Thymus (tissue), 14 donors: ENCODE measurements at places on chromosomes 11 and 22.

GRCh38 chr22:19105867-19106802, 16.1 kb downstream of the DGCR2 start:
- no peak for DNase-seq

- DNase-seq = no peak
Measured at GRCh38 chr11:42237701-42238235, 778.3 kb upstream of the LRRC4C start.

DNA sequence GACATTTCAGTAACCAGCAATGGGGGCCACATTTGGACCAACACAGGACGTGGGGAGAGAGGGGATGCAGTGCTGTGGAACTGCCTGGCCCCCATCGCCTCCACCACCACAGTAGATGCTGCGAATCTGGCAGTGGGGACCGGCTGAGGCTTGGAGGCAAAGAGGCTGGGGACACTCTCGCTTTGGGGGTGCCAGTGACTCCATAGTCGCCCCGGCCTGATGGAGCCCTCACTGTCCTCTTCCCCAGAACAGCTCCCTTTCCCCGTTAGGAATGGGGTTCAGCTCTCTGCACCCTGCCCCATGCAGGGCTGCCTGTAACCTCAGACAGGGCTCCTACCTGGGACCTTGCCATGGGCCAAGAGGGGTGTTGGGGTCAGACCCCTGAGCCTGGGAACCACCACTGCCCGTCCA, 1.8 kb upstream of the MUC2 start:
- DNase-seq = no peak

- DNase-seq = no peak
Measured at GRCh38 chr11:57391111-57391510, 661 bp upstream of the PRG2 start.

DNA sequence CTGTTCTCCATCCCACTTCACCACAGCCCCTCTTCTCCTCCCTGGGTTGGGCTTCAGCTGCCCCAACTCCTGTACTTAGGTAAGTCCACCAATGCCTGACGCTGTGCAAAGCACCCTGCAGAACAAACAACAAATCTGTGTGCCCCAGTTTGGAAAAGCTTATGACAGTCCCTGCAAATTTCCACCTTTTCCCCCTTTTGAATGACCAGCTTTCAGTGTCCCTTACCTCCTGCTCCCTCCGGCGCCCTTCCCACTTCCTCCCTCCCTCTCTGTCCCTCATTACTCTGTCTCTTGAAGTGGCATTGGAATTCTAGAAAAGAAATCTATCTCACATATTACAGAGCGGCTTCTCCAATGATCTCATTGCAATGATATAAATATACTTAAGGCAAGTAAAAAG, 352.9 kb upstream of the B3GAT1 start:
- no peak for DNase-seq

DNA sequence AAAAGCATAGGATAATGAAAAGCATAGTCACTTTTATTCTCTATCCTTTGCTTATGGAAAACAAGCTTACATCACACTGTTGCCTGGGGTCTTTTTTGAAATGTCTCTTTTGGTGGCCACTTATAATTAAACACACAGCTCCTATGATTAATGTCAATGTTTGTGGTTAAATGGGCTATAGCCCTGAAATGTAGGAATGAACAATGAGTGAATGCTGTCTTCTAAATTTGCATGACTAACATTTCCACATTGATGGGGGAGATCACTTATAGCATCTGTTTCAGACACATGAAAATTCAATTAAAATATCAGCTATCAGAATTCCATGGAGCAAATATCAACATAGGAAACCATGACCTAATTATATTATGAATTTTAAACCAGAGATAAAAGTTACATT, 171.4 kb upstream of the FAT3 start:
- DNase-seq = no peak

GRCh38 chr11:11944444-11944843, 64.0 kb downstream of the DKK3 start:
- DNase-seq = no peak

GRCh38 chr11:107183953-107184352, 165.7 kb upstream of the GUCY1A2 start:
- DNase-seq = no peak

DNA sequence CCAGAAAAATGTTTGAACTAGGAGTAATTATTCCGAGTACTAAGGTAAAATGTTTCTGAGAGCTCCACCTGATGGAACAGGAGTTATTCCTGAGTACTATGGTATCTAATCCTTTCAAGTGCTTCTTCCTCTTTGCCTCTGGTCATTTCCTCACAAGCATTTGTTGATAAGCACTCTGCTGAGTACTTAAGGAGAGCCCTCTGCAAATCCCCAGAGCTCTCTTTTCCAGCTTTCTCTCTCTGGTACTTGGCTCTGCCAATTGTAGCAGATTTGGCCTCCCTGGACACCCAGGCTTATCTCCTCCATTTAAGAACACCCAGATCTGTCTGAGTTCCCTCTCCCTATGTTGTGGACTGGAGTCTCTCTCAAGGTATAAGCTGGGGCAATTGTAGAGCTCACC, 457.0 kb downstream of the MN1 start:
- no peak for DNase-seq

DNA sequence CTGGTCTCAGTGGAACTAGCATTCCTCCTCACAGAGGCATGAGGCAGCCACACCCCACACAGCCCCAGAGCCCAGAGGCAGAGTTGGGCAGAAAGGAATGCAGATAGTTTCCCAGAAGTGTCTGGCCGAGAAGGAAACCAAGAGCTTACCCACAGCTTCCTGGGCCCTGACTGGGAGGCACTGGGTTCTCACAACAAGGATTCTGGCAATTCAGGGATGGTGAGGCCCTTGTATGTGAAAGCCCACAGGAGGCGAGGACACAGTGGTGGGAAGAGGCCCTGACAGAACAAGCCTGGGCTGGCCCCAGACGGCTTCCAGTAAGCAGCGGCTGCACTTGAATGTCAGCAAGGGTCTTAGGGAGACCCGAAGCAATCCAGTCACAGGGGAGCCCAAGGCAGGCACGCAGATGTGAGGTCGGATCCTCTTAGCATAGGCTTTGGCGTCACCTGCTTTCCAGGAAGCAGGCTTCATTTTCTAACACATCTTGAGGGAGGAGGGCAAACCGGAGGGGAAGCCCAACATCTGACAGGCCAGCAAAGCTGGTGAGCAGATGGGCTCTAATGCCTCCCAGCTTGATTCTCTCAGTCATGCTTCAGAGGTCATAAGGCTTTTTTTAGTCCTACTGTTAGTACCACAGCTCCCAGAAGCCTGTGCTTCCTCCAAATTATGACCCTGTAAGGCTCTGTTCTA, 78.3 kb upstream of the AKIP1 start:
- no peak for DNase-seq

GRCh38 chr11:46162700-46163099, 41.4 kb upstream of the PHF21A start:
- no peak for DNase-seq

- DNase-seq = no peak
Measured at GRCh38 chr11:110883256-110883655, 171.0 kb upstream of the ARHGAP20 start.

- DNase-seq = no peak
Measured at GRCh38 chr11:91998481-91998880, 226.1 kb upstream of the FAT3 start.

DNA sequence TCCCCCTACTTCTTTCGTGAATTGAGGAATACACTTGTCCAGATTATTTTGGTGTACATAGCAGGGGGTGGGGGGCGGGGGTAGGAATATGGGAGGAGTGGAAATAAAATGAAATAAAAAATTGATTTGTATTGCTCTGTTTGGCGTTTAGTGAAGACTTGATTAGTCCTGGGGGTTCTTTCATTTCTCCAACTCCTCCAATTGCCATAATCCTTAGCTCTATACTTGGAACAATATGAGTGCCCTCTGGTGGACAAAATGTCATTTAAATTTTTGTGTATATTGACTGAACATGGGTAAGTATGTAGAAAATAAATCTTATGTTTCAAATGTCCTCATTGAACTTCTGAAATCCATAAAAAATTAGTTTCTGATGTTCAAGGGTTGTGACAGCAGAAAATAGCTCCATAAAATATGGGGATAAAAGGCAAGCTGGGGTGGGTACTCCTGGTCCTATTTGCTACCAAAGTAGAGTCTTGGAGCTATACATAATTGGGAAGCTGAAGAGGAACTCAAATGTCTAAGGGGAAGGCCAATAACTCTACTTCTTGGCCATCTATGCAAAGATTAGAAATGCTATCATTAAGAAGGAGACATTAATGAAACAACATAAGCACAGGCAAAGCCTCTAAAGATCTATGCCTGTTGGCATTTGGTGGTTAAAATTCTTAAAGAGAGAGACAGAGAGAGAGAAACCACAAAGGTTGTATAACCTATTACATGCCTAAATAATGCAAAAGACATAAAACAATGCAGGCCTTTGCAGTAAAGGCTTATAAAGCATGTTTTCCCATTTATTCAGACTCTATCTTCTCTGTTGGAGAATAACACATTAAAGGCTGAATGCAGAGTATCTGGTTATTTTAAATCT, 421.6 kb downstream of the METTL15 start:
- no peak for DNase-seq

DNA sequence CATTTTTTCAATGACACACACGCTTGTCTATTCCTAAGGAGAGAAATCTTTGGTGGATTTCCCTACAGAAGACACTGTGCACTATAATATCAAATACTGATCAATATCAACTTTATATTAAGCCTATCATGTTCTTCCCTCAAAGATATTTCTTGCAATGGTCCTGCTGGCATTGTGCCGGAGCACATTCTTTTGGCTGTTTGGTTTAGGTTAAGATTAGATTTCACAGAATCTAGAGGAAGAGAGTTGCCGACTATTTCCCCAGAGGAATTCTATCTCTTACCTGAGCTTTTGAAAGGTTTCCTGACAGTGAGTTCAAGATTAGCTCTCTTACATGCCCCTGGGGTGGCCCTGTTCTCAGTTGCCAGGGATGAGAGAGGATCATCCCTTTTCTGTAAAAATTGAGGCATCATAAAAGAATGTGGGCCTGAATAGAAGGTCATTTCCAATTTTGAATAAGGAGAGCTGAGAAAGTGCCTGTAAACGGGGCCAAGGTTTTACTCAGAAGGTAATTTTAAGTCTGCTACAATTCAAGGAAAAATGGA, 180.6 kb upstream of the ARHGAP20 start:
- no peak for DNase-seq

GRCh38 chr11:72736452-72737069, 15.6 kb downstream of the ARAP1 start:
- DNase-seq = peak; percentile 73

GRCh38 chr22:30002861-30003486, 77.3 kb upstream of the HORMAD2 start:
- DNase-seq = no peak

DNA sequence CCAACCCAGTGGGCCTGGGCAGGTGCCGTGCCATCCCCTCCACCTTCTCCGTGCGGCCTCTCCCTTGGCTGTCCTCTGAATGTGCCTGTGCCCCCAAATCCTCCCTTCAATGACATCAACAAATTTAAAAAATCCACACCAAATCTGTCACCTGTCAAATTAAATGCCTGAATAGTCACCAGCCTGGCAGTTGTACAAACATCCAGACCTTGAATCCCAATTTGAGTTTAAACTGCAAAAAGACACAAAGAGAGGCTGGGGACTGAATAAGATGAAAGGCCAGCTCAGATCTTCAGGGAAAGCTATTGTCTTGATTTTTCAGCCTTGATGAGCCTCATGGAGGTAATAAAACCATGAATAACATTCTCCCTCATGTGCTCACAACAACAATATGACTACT, 194.7 kb downstream of the KIRREL3 start:
- DNase-seq = no peak

- no peak for DNase-seq
Measured at GRCh38 chr11:25961539-25961938, 370.4 kb upstream of the ANO3 start.

DNA sequence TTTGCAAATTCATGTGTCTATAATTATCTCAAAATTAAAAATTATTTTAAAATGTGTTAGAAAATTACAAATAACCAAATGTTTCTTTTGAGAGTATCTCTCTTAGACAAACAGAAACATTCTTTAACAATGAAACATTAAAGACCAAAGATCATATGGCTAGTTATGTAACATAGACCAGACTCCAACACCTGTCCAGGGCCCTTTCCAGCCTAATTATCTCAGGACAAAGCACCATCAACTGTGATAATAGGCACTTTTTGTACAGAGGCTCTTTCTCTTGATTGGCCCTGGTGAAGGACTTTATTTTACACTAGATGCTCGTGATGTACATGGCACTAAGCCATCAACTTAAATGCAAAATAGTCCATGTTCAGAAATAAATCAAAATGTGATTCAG, 5.0 kb upstream of the PLEKHA7 start:
- DNase-seq = no peak

GRCh38 chr11:100459811-100460210, 227.3 kb upstream of the ARHGAP42 start:
- no peak for DNase-seq

DNA sequence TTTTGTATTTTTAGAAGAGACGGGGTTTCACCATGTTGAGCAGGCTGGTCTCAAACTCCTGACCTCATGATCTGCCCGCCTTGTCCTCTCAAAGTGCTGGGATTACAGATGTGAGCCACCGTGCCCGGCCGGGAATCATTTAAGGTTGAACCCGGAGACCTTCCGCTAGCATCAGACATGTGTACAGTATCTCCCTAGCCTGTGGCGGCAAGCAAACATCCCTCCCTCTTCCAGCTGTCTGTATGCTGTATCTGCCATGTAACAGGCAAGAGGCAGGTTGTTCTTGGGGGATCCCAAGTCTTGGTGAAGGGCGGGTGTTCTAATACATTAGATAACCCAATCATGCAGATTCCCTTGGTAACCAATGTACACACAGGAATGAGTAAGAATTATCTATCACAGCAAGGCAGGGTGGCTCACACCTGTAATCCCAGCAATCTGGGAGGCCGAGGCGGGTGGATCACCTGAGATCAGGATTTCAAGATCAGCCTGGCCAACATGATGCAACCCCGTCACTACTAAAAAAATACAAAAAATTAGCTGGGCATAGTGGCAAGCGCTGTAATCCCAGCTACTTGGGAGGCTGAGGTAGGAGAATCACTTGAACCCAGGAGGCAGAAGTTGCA, 58.1 kb upstream of the RBFOX2 start:
- DNase-seq = no peak

DNA sequence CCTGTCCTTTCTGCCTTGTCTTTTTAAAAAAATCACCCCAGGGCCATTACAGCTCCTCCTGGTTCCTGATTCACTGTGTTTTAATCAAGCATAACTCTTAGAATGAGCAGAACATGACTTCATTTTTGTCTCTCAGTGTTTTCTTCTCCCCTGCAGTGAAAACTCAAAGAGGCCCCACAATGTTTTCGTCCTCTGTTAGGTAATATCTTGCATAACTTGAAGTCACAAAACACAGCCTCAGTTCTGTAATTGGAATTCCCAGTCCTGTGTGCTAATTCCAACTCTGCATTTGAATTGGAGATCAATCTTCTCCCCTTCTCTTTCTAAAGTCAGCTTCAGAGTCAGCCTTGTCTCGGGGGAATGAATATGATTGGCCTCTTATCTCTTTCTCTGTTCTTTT, 186.5 kb upstream of the NAV2 start:
- no peak for DNase-seq

- no peak for DNase-seq
Measured at GRCh38 chr11:43984519-43985385, 42.3 kb downstream of the C11orf96 start.

- no peak for DNase-seq
Measured at GRCh38 chr11:111829185-111829968, 42.0 kb downstream of the ALG9 start.

GRCh38 chr22:39574779-39575551, 4.4 kb downstream of the CACNA1I start:
- DNase-seq = no peak
